ENCODE measurements at places on chromosomes 2 and 18. TPM values are rescaled to one million over a fixed set of nuclear protein-coding genes. Genes with fewer than 3 reads are reported as not detected.

DNA sequence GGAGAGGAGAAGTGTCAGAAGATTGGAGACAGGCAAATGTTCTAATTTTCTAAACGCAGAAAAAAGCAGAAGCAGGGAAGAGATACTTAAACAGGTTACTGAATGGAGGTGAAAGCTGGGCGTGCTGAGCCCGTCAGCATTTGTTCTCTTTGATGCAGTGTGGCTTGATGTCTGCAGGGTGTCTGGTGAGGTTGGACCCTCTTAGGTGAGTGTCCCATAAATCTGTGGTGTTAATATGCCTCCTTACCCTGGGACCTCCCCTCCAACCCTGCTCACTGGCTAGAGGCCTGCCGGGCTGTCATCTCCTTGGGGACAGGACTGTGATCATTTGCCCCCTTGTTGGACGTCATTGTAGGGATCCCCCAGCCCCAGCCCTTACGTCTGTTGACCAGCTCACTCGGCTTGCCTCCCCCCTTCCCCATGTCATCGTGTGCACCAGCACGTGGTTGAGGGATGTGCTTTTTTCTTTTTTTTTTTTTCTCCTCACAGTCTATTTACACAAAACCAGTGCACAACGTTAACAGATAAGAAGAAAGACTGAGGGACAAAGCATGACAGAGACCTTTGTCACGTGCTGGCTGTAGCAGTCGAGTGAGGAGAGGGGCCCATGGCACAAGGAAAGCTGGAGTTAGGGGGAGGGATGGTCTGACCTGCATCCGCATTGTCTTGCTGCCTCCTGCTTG is 56.4 kb downstream of the NCK2 start:
- H3K4me1 ChIP-seq: peaks cover 91% of the 10 kb centered on the region
- peak overlapping the region; percentile 3 for H3K4me3 ChIP-seq
- H3K27me3 ChIP-seq: no peaks in the 10 kb centered on the region
- H3K27ac ChIP-seq: peak overlapping the region; percentile 34
- H3K36me3 ChIP-seq: no peaks in the 10 kb centered on the region

DNA sequence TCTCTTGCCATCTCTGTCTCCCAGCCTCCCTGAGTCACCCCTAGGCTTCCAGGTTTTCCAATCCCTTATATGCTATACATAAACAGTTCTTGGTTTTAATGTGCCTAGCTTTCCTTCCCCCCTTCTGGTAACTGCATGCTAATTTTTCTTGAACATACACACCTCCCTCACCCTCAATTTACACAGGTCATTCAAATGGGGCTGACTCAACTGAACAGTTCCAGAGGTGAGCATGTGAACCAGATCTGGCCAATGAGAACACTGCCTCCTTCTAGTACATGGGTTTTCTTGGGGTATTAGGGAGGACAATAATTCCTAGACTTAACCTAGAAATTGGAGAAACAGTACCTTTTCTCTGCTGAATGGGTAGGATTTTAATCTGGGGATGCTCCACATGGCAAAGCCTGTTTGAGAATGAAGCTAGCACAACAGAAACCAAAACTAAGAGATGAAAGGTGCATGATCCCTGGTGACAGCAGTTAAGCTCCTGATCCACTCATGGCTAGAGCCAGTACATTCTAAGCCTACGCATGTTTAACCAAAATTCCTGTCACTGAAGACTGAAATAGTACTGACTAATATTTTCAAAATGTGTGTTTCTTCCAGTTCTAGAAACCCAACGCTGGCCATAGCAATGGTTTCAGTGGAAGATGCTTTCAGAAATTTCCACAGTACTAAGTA is 11.8 kb downstream of the SLC25A12 start:
- no peaks in the 10 kb centered on the region for H3K4me1 ChIP-seq
- no peaks in the 10 kb centered on the region for H3K36me3 ChIP-seq
- no peak for DNase-seq
- H3K27ac ChIP-seq: no peak overlapping the region
- H3K27me3 ChIP-seq: no peaks in the 10 kb centered on the region
- no peak overlapping the region for H3K4me3 ChIP-seq

DNA sequence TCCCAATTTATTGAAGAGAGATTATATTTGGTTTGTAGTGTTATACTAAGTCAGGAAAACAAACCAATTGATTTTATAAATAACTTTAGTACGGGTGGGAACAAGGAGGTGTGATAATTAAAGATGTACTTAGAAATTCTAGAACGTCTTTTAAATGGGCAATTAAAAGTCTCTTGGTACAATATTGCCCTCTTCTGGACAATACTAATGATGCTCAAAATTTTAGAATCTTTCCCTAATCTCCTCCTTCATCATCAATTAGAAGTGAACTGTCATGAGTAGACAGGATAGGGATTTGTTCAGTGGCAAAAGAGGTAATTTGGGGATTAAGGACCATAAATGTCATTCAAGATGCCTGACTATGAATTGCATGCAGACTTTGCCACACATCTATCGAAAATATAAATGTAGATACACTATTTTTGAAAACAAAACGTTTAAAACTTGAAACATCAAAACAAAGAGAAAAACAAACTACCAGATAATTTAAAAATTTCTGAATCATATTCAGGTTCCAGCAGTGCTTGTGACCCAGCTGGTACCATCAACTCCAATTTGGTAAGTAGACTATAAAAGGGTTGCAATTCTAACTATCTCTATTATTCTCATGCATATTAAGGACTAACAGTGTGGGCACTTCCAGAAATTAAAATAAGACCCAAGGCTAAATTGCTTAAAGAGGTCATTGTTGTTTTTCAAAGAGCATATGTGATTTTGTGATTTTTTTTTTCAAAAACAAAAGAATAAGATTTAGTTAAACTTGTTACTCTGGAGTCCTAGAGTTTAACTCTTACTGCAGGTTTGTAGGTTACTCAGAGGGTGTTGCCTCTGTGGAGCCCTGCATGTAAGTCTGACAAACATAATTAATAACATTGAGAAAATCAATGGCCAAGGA is 123.5 kb downstream of the LAMA3 start:
- H3K4me3 ChIP-seq: no peak overlapping the region
- H3K27me3 ChIP-seq: no peaks in the 10 kb centered on the region
- H3K27ac ChIP-seq: no peak overlapping the region

- no peaks in the 10 kb centered on the region for H3K36me3 ChIP-seq
- no peaks in the 10 kb centered on the region for H3K4me1 ChIP-seq
- H3K27ac ChIP-seq: no peak overlapping the region
- DNase-seq: no peak
- no peak overlapping the region for H3K4me3 ChIP-seq
- no peaks in the 10 kb centered on the region for H3K27me3 ChIP-seq
Measured at GRCh38 chr2:53545604-53546003, 222.0 kb upstream of the CHAC2 start.

- DNase-seq: no peak
- H3K27me3 ChIP-seq: no peaks in the 10 kb centered on the region
- no peak overlapping the region for H3K4me3 ChIP-seq
- H3K4me1 ChIP-seq: no peaks in the 10 kb centered on the region
- no peaks in the 10 kb centered on the region for H3K36me3 ChIP-seq
Measured at GRCh38 chr18:3418083-3418482, 31.9 kb upstream of the TGIF1 start.

GRCh38 chr2:148167241-148167766 is 146.4 kb downstream of the MBD5 start:
- no peak overlapping the region for H3K4me3 ChIP-seq
- H3K27me3 ChIP-seq: no peaks in the 10 kb centered on the region
- no peaks in the 10 kb centered on the region for H3K4me1 ChIP-seq
- no peaks in the 10 kb centered on the region for H3K36me3 ChIP-seq

DNA sequence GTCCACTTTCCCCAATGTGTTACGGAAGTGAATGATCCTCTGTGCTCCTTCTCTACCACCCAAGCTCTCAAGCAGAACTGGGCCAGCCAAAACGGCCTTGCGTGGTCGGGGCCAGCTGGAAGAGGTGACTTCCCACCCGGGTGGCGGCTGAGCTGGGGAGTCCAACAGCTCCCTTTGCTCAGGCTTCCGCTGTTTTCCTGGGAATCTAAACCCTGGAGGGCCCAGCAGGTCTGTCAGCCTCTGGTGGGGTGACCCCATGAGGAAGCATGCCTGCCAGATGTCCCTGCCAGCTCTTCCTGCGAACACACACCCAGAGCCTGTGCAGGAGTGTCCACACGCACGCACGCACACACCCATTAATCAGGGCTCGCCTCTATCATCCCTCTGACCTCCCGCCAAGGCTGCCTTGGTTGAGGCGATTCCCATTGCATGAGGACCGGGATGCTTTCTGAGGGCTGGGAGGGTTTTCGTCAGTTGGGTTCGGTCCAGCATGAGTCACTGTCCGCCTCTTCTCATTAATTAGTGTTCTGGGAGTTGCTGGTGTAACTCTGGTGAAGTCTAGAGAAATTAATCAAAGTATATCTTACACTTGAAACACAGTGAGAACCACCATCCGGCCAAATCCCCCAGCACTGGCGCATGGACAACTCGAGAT is 90.6 kb downstream of the TWIST2 start:
- no peaks in the 10 kb centered on the region for H3K27me3 ChIP-seq
- no peaks in the 10 kb centered on the region for H3K4me1 ChIP-seq
- H3K27ac ChIP-seq: no peak overlapping the region
- no peaks in the 10 kb centered on the region for H3K36me3 ChIP-seq
- no peak overlapping the region for H3K4me3 ChIP-seq
- no peak for DNase-seq

- no peak overlapping the region for H3K4me3 ChIP-seq
- H3K27me3 ChIP-seq: no peaks in the 10 kb centered on the region
- H3K36me3 ChIP-seq: no peaks in the 10 kb centered on the region
- no peak for DNase-seq
Measured at GRCh38 chr2:83959266-83959665, 499.8 kb downstream of the SUCLG1 start.

- H3K36me3 ChIP-seq: no peaks in the 10 kb centered on the region
- no peaks in the 10 kb centered on the region for H3K27me3 ChIP-seq
- no peaks in the 10 kb centered on the region for H3K4me1 ChIP-seq
- no peak overlapping the region for H3K27ac ChIP-seq
Measured at GRCh38 chr2:40271094-40271493, 180.8 kb downstream of the SLC8A1 start.

GRCh38 chr2:109083771-109084170 is 45.2 kb upstream of the SH3RF3 start:
- H3K27ac ChIP-seq: no peak overlapping the region
- H3K4me3 ChIP-seq: no peak overlapping the region
- no peaks in the 10 kb centered on the region for H3K27me3 ChIP-seq
- no peaks in the 10 kb centered on the region for H3K36me3 ChIP-seq

DNA sequence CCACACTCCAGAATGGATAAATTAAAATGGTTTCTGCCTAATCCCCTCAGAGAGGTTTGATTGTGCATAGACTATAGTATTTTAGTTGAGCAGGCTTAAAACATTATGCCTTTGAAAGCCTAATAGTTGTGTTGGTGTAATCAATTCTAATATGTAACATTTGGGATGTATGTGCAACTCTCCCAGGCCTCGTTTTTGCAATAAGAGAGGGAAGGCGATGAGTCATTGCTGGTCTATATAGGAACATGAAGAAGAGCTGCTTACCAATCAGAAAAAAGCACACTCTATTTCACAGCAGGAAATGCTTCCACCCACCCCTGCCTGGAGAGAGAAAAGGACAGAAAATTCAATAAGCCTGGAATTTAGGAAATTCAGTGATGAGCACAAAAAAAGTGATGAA is 1424.0 kb upstream of the PIK3C3 start:
- no peak for DNase-seq
- no peak overlapping the region for H3K27ac ChIP-seq
- no peak overlapping the region for H3K4me3 ChIP-seq
- H3K27me3 ChIP-seq: no peaks in the 10 kb centered on the region
- H3K36me3 ChIP-seq: no peaks in the 10 kb centered on the region

DNA sequence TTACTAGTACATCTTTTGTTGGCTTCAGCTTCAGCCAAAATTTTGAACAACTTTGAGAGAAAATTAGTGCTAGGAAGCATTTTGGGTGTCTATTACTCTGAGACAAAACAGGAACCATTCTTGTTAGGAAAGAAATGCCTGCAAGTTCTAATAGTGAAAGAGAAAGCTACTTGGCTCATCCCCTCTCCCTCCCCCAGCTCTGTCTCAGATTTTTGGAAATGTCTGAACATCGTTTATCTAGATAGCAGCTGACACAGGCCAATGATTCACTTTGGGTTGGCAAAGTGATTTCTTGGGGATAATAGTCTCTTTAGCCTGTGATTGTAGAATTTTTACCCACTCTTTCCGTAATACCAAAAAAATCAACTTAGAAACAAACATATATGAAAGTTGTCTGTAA is 42.3 kb upstream of the PTPRM start:
- no peaks in the 10 kb centered on the region for H3K36me3 ChIP-seq
- no peaks in the 10 kb centered on the region for H3K27me3 ChIP-seq
- H3K27ac ChIP-seq: no peak overlapping the region

- no peaks in the 10 kb centered on the region for H3K4me1 ChIP-seq
- no peak for DNase-seq
Measured at GRCh38 chr18:23412351-23412964, 40.6 kb upstream of the RIOK3 start.

DNA sequence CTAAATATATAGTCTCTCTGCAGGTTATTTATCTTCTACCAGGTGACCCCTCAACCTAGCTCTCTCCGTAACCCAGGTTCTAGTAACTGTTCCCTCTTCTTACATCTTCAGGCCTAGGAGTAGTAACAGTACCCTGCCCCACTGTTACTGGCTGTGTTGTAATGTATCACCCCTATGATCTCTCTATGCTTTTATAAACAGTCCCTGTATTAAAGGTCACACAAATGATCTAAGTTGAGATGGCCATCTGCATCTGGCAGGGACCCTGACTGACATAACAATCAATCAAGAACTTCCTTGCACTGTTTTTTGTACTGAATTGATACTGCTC is 219.7 kb upstream of the STK17B start:
- H3K36me3 ChIP-seq: no peaks in the 10 kb centered on the region
- no peak overlapping the region for H3K4me3 ChIP-seq
- H3K27me3 ChIP-seq: no peaks in the 10 kb centered on the region
- no peaks in the 10 kb centered on the region for H3K4me1 ChIP-seq
- H3K27ac ChIP-seq: no peak overlapping the region

- no peak for DNase-seq
- H3K4me3 ChIP-seq: no peak overlapping the region
- no peaks in the 10 kb centered on the region for H3K27me3 ChIP-seq
- no peaks in the 10 kb centered on the region for H3K4me1 ChIP-seq
- H3K27ac ChIP-seq: no peak overlapping the region
- H3K36me3 ChIP-seq: peaks cover 19% of the 10 kb centered on the region
Measured at GRCh38 chr18:47863041-47863440, 67.4 kb downstream of the SMAD2 start.

Gene HAAO
- total RNA-seq: 0.35 TPM

Gene SNORC
- 2.5 TPM for total RNA-seq

Gene DSG1
- not detected for total RNA-seq

Gene CNDP1
- 0.09 TPM for total RNA-seq

Gene AGFG1
- total RNA-seq: 139 TPM

All from CD8-positive, alpha-beta memory T cell (primary cell).